ENCODE measurements at places on chromosomes 1 and 21. TPM values are rescaled to one million over a fixed set of nuclear protein-coding genes. Genes with fewer than 3 reads are reported as not detected.

The LDLRAD1 gene
- not detected for total RNA-seq

The PLPPR4 gene
- 2.2 TPM for total RNA-seq

The EPHA10 gene
- total RNA-seq, result 1.0 TPM

The SPRR2D gene
- total RNA-seq, result not detected

- DNase-seq, result peak; percentile 41
- no peaks in the 10 kb centered on the region for H3K4me1 ChIP-seq
- H3K4me3 ChIP-seq, result no peak overlapping the region
- H3K36me3 ChIP-seq, result no peaks in the 10 kb centered on the region
- H3K27ac ChIP-seq, result no peak overlapping the region
Measured at GRCh38 chr1:67535474-67535873, 105.3 kb upstream of the SERBP1 start.

DNA sequence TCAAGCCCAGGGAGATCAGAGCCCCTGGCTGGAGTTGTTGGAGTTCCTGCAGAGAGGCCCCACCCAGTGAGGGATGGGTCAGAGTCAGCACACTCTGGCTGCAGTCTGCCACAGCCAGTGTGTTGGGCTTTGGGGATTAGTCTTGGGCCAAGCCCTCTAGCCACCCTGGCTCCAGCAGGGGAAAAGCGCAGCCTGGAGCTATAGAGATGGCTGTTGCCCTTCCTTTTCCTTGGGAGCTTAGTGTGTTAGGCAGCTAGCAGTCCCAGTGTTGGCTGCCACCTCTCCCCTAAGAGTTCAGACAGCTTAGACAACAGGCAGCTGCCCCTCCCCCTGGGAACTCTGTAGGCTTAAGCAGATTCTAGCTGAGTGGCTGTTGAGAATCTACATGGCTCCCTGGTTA lies 45.1 kb downstream of the DPT start:
- no peaks in the 10 kb centered on the region for H3K36me3 ChIP-seq
- H3K4me1 ChIP-seq, result no peaks in the 10 kb centered on the region
- H3K27me3 ChIP-seq, result no peaks in the 10 kb centered on the region
- H3K4me3 ChIP-seq, result no peak overlapping the region

GRCh38 chr1:84722794-84723193 lies 32.5 kb upstream of the SSX2IP start:
- no peak overlapping the region for H3K27ac ChIP-seq
- H3K4me1 ChIP-seq, result no peaks in the 10 kb centered on the region
- H3K4me3 ChIP-seq, result no peak overlapping the region
- no peaks in the 10 kb centered on the region for H3K36me3 ChIP-seq
- H3K27me3 ChIP-seq, result no peaks in the 10 kb centered on the region
- no peak for DNase-seq

- DNase-seq, result no peak
- H3K4me3 ChIP-seq, result no peak overlapping the region
- H3K27me3 ChIP-seq, result no peaks in the 10 kb centered on the region
- no peaks in the 10 kb centered on the region for H3K4me1 ChIP-seq
Measured at GRCh38 chr1:71038942-71039341, 8.7 kb downstream of the PTGER3 start.

- no peaks in the 10 kb centered on the region for H3K4me1 ChIP-seq
- no peaks in the 10 kb centered on the region for H3K27me3 ChIP-seq
- DNase-seq, result no peak
- no peaks in the 10 kb centered on the region for H3K36me3 ChIP-seq
Measured at GRCh38 chr1:77704736-77705135, 22.3 kb upstream of the ZZZ3 start.

GRCh38 chr1:41404308-41404761 lies 43.1 kb downstream of the FOXO6 start:
- no peaks in the 10 kb centered on the region for H3K27me3 ChIP-seq
- peak; percentile 76 for DNase-seq
- no peak overlapping the region for H3K27ac ChIP-seq

DNA sequence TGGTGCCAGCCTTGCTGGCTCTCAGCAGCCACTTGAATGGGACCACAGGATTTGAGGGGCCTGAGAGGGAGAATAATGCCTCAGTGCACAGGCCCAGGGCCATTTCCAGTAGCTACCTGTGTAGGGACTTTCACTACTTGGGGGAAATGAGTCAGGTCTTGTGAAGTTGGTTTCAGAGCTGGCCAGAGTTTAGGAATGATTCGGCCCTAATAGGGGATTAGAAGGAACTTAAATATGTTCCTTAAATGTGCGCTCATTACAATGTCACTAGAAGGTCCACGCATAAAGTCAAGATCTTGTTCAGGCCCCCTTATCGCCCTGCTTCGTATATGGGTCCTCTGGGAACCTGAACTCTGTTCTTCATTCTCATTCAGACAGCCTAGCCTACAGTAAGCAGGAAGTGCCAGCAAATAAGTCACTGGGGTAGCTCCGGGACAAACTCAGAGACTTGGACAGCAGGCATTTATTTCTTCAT lies 5.6 kb upstream of the AKR1A1 start:
- DNase-seq, result no peak
- peaks cover 5% of the 10 kb centered on the region for H3K4me1 ChIP-seq
- H3K4me3 ChIP-seq, result no peak overlapping the region
- no peak overlapping the region for H3K27ac ChIP-seq
- no peaks in the 10 kb centered on the region for H3K27me3 ChIP-seq

DNA sequence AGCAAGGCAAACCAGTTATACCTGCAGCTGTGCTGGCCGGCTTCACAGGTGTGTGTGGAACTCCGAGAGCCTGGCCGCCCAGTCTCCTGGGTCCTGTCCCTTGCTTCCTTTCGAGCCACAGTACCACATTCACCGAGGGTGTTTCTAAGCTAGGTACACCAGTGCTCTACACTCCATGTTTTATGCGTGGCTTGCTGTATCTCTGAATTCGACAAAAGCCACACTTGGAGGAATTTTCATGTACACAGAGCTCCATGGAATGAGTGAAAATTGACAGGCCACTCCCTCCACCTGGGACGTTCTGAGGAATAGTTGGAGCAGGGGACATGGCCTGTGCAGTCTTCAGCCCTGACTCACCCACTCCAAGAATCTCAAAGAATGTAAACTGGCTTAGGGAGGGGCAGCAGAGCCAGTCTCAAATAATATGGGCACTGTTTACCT lies 14.0 kb downstream of the ETS2 start:
- H3K4me3 ChIP-seq, result no peak overlapping the region
- DNase-seq, result no peak
- peaks cover 86% of the 10 kb centered on the region for H3K36me3 ChIP-seq
- H3K27me3 ChIP-seq, result no peaks in the 10 kb centered on the region
- no peaks in the 10 kb centered on the region for H3K4me1 ChIP-seq

DNA sequence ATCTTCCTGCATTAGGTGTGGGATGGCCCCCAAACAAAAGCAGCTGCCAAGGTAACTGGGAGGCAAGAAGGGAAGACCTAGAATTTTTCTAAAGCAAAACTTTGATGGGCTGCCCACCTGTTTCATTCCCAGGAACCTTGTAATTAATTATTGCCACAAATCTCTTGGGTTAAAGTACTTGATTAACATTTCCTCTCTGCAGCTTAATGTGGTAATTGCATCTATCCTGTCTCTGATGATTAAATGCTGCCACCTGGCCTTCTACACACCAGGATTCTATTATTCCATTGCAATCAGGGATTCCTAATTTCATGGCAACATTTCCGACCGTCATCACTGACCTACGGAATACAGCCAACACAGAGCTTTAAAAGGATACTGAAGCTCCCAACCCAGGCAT lies 68.3 kb upstream of the RC3H1 start:
- no peak overlapping the region for H3K4me3 ChIP-seq
- H3K36me3 ChIP-seq, result no peaks in the 10 kb centered on the region
- H3K27ac ChIP-seq, result no peak overlapping the region
- H3K27me3 ChIP-seq, result no peaks in the 10 kb centered on the region
- DNase-seq, result no peak
